ENCODE measurements at places on chromosomes 1 and 21. TPM values are rescaled to one million over a fixed set of nuclear protein-coding genes. Genes with fewer than 3 reads are reported as not detected.

DNA sequence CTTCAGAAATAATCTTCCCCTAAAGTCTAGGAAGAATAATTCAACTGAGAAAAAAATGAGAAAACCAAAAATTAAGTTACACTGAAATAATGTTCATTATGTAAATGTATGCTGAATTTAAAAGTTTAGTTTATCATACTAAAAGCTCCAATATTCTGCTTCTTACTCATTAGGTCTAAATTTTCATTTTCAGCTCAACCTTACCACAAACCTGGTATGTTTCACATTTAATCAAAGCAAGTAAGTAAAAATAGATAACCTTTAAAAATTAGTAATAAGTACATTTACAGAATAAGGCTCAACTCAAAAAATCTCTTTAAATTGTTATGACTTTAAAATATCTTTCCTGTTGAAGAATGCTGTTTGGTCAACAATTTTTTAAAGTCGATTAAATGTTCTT lies 15.0 kb downstream of the BTG3 start:
- no peak for DNase-seq

- DNase-seq: no peak
Observed at GRCh38 chr1:221815660-221816059, 73.8 kb upstream of the DUSP10 start.

DNA sequence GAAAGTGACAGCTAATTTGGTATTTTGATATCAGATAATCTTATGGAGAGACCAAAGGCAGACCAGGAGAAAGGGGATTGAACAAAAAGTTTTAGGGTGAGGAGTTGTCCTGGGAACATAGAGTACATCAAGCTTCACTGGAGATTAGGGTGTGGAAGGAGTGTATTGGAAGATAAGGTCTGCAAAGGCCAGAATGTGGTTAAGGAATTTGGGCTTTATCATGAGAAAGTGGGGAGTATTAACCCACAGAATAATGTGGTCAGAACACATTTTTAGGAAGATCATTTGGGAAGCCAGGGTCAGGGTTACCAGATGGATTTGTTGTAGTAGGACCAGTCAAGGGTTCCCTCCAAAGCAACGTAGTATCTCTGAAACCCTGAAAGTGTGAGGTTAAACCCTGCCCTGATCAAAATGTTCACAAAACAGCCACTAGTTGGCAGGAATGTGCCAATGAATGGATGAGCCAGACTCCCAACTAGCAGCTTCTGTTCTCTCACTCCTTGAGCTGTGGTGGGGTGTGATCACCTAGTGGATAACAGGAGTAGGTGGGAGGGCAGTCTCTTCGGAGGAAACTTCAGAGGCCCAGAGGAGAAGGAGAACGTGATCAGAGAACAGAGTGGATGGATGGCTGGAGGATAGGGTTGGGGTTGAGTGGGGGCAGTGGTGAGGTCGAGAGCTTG lies 35.8 kb downstream of the SLC2A1 start:
- DNase-seq: peak; percentile 55

GRCh38 chr1:194295685-194296084 lies 1109.3 kb upstream of the B3GALT2 start:
- no peak for DNase-seq

Gene CRYAA
- total RNA-seq: not detected

Gene RPS6KA1
- 173 TPM for total RNA-seq

Gene HSD17B7
- 17.4 TPM for total RNA-seq

DNA sequence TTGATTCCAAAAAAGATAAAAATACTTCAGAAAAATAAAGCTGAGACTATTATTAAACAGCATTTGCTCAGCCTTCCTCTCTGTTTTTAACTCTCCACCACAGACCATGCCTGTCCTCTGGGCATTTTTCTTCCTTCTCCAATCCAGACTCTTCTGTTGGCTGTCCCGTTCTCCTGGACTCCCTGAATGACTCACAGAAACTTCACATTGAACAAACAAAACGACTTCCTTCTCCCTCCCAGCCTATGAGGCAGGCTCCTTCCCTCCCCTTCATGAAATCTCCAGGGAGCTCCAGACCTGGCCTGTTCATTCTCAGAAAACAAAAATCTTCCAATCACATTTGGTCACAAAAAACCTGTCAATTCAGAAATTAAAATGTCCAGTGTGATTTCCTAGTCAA lies 421.3 kb downstream of the NPHP4 start:
- no peak for DNase-seq

DNA sequence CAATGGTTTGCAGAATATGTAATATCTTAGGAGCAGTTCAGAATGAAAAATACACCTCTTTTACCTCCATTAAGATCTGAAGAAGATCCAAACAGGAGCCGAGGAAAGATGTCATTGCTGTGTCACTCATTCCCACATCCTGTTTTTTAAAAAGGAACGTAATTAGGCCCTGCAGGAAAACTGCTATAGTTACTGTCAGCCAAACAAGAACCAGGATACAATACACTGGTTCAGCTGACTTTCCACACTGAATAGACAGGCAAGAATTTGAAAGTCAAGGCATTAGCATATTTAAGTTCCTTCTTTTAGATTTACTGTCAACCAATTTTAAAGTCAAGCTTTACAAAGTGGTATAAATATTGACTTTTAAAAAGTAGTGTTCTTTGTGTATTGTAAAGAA lies 63.8 kb downstream of the IARS2 start:
- no peak for DNase-seq

GRCh38 chr1:41373373-41373772 lies 12.1 kb downstream of the FOXO6 start:
- no peak for DNase-seq

DNA sequence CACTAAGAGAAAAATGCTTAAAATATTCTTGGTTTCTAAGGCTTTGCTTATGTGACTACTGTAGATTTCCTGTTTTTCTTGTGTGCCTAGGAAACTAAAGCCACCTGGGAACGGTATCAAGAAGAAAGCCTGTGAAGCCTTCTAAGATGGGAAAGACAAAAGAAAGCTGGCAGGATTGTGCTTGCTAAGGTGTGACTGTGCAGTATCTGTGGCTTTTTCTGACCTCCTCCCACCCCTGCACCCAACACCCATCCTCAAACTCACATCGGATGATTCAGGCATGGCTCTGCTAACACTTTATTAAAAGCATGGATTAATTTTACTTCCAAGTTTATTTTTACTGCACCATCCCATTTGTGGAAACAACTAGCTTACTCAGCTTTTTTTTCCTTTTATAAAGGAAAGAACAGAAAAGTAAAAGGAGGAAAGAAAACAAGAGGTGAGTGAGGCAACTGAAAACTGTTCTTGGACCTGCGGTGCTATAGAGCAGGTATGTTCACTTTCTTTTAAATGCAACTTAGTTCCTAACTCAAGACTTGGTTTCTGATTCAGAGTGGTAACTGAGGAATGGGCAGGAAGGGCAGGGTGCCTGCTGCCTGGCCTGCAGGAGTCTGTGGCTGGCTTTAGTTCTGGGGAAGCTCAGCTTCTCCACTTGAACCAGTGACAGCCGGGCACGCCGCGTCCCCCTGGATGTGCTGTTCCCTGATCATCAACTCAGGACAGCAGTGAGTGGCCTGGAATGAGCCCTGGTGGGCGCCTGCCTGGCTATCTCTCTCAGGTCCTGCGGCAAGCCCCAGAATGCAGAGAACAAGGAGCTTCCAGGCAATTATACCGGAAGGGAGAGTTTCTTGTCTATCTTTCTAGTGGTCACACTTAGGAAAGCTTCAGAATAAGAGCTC lies at the start of gene GBP6:
Gene GBP6, plus strand, starts transcription at position 422 of the 899 bp plus-strand sequence. CDS start 4,493 bp downstream, outside the sequence.
- no peak for DNase-seq

- peak; percentile 74 for DNase-seq
Observed at GRCh38 chr1:19344372-19344810, 32.3 kb downstream of the SLC66A1 start.

GRCh38 chr1:48629867-48630266 lies 146.8 kb downstream of the BEND5 start:
- DNase-seq: no peak

Gene SERINC2
- total RNA-seq: 381 TPM

DNA sequence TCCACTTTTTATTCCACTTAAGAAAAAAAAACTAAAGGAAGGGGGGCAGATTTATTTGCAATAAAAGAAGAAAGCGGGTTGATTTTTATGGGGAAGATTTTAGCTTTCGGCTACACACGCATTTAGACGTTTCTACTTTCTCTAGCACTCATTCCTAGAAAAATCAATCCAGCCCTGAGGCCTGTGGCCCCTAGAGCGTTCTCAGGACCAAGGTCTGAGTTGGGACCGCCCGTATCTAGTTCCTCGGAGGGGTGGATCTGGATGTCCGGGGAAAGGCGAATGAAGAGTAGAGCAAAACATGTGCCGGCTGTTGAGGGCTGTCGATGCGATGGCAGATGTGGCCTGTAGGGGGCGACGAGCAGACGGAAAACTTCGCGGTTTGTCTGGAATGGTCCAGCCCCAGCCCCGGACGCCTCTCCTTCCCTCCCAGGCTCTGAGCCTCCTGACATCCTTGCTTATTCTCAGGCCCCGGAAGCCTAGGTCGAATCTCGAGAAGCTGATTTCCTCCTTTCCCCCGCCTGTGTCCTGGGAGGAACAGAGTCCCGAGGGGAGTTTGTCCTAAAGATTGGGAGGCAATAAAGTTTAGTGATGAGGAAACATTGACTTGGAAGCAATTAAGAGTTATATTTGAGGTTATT lies 5.2 kb downstream of the FOXD3 start:
- DNase-seq: no peak

Gene LY9
- total RNA-seq: 2.6 TPM

GRCh38 chr21:35336534-35336933 lies 287.4 kb upstream of the RUNX1 start:
- DNase-seq: no peak

Data from left colon (tissue), 2 donors.